Activated CD8-positive, alpha-beta memory T cell treated with anti-CD3 and anti-CD28 coated beads for 1 hour (primary cell): ENCODE measurements at places on chromosomes 12 and 14.

DNA sequence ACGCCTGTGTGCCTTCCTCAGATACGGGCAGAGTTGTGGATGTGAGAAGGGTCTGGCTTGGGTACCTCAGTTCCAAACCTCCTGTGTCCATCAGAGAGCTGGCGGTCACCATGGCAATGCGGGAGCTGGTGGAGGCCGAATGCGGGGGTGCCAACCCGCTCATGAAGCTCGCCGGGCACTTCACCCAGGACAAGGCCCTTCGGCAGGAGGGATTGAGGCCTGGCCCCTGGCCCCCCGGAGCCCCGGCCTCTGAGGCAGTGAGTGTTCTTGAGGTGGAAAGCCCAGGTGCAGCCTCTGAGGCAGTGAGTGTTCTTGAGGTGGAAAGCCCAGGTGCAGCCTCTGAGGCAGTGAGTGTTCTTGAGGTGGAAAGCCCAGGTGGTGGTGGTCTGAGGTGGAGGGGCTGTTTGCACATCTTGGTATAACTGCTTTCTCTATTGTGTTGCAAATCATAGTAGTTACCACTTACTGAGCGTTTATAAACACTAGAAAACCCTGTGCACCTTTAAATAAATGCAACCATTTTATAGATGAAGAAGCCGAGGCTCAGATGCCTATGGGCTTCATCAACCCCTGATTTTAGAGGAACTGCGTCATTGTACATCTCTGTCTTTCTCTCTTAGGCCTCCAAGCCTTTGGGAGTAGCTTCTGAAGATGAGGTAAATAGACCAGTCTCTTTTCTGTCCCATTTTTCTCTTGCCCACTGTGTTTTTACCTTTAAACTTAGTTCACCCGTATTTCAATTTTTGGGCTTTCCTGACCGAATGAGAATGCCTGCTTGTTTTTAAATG is 976 bp downstream of the PEX5 start:
- no peak for DNase-seq

GRCh38 chr12:93902736-93903562 is 225.8 kb downstream of the CRADD start:
- DNase-seq = no peak

DNA sequence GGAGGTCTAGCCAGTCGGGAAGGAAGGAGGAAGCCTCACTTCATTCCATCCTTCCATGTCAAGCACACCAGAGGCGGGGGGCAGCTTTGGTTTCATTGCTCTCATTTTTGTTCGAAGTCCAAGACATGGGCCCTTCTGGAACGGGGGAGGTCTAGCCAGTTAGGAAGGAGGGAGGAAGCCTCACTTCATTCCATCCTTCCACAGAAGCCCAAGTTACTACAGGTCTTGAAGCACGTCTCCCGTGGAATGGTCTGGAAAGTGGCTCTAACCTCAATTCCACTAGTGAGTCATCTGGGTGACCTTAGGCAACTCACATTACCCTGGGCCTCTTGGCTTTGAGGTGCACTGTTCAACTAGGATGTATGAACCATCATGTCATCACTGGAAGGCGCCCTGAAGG is 156.3 kb downstream of the NTF3 start:
- DNase-seq = no peak

DNA sequence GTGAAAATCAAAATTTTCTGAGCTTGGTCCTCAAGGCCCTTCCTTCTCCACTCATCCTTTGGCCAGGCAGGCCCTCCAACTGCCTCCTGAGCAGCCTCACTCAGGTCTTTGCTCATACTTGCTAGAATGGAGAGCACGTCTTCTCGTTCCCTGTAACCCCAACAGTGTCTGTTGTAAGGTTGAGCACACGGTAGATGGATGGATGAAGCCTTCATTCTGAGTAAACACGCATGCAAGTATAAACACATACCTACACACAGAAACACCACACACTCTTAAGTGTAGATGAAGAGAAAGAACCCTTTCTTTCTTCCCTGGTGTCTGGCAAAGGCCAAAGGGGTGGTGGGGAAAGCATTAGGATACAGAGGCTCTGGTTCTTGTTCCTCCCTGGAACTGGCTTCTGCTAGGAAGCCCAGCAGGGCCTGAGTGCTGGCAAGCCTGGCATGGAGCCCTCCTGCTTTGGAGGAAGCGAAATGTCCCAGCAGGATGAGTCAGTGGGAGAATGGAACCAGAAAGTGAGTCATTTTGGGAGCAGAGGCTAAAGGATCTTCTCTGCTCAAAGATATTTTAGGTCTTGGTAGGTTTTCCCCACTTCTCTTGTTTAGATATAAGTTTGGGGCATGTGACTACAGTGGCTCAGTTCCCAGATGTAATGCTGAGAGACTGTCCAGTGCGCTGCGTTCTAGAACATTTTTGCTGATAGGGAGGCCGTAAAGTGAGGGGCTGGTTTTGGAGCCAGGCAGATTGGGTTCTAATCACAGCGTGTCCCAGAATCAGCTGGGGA is 127.4 kb downstream of the CACNA1C start:
- no peak for DNase-seq

- DNase-seq = no peak
Observed at GRCh38 chr12:28265435-28266042, 75.3 kb downstream of the CCDC91 start.

- peak; percentile 65 for DNase-seq
Observed at GRCh38 chr14:105090493-105091053, 25.3 kb upstream of the GPR132 start.

DNA sequence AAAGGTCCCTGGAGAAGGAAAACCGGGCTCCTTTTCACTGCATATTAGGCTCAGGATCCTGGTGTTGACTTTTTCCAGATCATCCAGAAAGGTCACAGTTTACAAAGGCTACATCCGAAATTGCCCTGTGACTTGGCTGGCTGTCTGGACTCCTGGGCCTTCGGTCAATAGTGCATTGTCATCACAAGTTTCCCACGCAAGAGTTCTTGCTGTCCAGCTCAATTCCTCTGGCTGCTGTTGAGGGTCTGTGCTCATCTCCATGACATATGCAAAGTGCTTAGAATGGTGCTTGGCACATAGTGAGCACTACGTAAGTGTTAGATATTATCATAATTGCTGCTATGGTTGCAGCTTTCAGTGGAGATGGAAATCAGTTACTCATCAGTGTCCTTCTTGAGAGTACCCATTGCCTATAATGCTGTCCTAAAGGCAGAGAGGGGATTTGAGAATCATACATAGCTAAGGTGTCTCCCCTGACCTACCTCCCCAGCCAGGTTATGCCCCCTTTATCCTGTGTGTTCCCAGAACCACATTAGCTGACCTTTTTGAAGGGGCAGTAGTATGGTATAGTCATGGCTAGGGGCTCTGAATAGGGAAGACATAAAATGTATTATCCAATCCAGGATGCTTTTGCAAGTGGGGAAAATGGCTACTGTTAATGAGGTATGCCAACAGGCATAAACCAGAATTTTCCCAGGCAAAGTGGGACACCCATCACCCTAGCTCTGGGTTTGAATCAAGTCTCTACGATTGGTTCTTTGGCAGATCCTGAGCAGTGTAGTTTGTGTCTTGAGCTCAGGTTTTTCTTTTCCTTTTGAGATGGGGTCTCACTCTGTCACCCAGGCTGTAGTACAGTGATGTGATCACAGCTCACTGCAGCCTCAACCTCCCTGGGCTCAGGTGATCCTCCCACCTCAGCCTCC is 132.0 kb upstream of the CCND2 start:
- DNase-seq = no peak

GRCh38 chr12:28425526-28425925 is 235.3 kb downstream of the CCDC91 start:
- DNase-seq = no peak

GRCh38 chr14:99936738-99937474 is 128.3 kb upstream of the EVL start:
- DNase-seq = no peak

GRCh38 chr14:68158640-68159039 is 339.1 kb downstream of the RAD51B start:
- DNase-seq = no peak

DNA sequence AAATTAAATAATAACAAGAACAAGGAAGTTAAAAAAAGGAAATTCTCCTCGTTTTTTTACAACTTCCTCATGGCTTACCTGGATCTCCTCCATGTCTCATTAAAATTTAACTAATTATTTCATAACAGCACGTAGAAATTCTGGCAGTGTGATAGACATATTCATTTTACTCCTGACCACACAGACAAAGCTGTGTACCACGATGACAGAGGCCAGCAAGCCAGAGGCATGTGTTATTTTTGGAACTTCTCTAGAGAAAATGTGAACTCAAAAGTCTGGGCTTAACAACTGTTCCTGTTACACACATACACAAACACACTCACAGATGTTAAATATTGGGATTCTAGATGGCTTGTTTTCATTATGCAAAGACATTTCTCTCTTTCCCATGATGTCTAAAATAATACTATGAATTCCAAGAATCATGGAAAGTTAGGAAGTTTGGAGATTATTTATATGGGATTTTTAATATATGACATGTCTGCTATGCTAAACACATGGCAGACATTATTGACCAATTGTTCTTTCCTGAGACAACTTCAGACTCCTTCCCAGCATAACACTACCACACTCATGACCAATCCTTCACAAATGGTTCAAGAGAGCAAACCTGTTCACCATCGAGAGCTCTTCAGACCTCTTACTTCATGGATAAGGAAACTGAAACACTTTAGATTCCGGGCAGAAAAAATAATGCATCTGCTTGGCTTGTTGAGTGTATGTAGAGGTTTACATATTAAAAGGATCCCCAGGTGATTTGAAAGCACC is 158.7 kb downstream of the DACT1 start:
- no peak for DNase-seq

DNA sequence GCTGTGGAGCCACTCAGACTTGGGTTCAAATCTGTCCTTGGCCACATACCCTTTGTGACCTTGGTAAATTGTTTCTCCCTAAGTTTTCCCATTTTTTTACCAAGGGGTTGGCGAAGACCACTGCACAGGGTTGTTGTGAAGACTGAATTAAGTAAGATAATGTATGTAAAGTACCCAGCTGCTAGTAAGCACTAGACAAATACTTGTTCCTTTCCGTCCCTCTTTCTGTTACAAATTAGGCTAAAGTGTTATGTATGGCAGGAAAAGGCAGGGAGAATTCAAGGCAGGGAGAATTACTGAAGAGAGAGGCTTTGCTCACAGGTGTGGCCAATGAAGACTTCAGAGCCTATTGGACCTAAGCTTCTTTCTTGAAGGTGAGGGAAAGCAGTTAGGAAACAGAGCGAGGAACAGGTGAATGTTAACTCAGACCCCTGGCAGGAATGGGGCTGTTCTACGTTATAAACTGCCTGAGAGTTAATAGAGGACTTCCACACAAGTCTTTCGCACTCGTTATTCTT is 25.9 kb downstream of the ABHD12B start:
- no peak for DNase-seq

DNA sequence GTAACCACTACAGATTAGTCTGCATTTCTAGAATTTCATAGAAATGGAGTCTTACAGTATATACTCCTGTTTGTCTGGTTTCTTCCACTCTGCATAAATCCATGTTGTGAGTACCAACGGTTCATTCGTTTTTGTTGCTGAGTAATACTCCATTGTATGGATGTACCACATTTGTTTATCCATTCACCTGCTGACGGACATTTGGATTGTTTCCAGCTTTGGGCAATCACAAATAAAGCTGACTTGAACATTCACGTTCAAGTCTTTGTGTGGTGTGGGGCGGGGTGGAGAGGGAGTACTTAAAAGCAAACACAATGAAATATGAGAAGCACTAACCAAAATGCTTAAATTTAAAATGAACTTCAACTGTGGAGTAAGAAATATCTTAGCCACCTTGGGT is 7.1 kb downstream of the HECTD4 start:
- DNase-seq = no peak

- no peak for DNase-seq
Observed at GRCh38 chr12:63921157-63921556, 76.7 kb downstream of the SRGAP1 start.

GRCh38 chr12:124379379-124379937 is 84.6 kb downstream of the RFLNA start:
- DNase-seq = no peak

DNA sequence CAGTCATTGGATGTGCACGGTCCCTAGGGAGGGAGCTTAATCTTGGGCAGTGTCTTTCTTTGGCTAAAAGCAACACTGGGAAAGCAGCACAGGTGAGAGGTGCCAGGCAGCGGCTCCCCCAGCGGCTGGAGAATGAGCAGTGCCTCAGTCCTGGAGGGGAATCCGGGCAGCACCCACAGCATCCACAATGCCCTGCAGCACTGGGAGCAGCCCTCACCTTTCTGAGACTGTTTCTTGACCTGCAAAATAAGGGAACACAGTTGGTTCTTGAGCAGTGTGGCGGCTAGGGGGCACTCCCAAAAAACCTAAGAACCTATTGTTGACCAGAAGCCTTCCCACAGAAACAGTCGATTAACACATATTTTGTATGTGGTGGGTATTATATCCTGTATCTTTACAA is 75.8 kb downstream of the SINHCAF start:
- no peak for DNase-seq

GRCh38 chr12:27674989-27675388 is 21.3 kb upstream of the REP15 start:
- no peak for DNase-seq

DNA sequence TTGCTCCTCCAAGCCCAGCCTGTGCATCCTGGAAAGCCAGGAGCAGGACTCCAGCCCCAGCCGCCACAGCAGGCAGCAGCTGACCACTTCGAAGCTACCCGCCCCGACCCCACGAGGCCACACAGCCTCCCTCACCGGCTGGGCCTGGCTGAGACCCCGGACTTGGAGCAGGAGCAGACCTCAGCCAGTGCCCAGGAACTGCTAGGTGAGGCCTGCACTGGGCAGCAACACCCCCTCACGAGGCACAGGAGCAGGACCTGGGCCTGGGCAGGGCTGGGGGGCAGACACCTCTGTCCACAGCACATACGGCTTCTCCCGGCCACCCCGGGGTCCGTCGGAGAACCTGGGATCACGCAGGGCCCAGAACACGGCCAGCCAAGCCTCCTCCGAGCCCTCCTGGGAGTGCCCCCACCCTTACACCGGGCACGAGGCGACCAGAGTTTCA is 137.4 kb upstream of the C14orf180 start:
- no peak for DNase-seq

GRCh38 chr12:116759783-116760621 is 21.9 kb downstream of the RNFT2 start:
- no peak for DNase-seq

- no peak for DNase-seq
Observed at GRCh38 chr14:105582639-105583038, 56.3 kb downstream of the TMEM121 start.

DNA sequence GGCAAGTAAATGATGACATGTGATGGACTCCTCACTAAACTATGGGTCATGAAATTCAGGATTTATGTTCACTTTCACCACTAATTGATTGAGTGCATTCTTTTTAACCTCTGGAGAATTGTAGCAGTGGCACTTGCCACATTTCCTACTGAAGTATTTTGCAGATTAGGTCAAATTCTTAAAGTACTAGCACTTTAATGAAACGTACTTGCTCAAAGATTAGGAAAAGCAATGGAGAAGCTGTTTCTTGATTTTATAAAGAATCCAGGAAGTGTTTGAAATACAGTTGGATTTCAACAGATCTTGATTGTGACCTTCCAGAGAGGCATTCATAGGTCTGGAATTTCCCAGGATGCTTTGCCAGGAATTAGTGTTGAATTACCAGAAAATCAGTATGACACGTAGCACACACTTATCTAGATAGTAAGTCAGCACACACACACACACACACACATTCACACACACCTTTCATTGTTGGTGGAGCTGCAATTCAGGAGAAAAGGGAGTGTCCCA is 162.6 kb downstream of the MYRFL start:
- no peak for DNase-seq
